Activated naive CD4-positive, alpha-beta T cell (primary cell): ENCODE measurements at places on chromosomes 4 and X.
A peak's percentile ranks its signal among the peaks of the same experiment; 100 is the strongest.

DNA sequence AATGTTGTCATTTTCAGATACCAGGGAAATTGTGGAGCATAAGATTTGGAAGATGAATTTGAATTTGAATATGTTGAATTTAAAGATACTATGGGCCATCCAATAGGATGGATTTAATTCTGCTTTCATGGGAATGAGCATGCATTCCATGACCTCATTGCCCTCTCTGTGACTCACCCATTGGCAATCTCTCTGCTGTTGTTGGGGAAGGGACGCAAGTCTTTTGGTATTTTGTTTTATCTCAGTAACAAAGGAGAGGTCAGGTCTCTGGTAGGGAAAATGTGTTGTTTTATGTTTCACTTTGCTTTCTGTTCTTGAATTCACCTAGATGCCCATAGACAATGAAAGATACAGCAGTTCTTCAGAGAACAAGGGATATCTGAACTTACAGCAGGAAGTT lies 42.1 kb upstream of the MAGEA4 start:
- no peak for DNase-seq

GRCh38 chr4:156568484-156568883 lies 403.1 kb downstream of the PDGFC start:
- no peak for DNase-seq

- DNase-seq, result no peak
These were observed 53.1 kb downstream of the FAM114A1 start for GRCh38 chr4:38920677-38921076.

- no peak for DNase-seq
These were observed 821.0 kb downstream of the C4orf33 start for GRCh38 chr4:129916991-129917390.

GRCh38 chr4:84673475-84674240 lies 90.7 kb downstream of the CDS1 start:
- DNase-seq, result no peak

DNA sequence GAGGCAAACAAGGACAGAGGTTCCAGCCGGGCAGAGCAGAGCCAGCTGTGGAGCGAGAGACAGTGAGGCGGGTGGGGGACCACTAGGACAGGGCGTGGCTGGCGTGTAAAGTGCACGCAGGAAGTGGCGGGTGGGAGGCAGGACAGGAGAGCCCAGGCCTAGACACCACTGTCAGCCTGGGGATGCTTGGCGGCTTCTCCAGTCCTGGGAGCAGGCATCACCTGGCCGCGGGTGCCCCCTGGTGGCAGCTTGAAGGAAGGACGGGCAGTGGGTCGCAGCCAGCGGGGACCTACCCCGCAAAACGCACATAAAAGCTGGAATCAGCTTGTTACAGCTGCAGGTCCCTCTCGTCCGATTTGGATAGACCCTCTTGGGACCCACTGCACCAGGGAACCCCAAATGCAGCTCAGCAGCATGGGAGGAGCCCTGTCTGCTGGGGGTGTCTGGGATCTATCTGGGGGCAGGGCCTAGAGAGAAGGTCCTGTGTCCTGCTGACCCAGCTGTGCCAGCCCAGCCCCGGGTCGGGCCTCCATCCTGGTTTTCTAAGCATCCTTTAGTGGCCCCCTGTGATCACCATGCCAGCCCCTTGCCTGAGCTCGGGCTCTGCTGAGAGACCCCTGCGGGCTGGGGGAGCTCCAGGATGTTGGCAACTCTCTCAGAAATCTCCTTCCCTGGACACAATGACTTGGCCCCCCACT lies 57.7 kb downstream of the WFS1 start:
- DNase-seq, result peak; percentile 42

- no peak for DNase-seq
These were observed 51.5 kb downstream of the SLC9A7 start for GRCh38 chrX:46707274-46707965.

DNA sequence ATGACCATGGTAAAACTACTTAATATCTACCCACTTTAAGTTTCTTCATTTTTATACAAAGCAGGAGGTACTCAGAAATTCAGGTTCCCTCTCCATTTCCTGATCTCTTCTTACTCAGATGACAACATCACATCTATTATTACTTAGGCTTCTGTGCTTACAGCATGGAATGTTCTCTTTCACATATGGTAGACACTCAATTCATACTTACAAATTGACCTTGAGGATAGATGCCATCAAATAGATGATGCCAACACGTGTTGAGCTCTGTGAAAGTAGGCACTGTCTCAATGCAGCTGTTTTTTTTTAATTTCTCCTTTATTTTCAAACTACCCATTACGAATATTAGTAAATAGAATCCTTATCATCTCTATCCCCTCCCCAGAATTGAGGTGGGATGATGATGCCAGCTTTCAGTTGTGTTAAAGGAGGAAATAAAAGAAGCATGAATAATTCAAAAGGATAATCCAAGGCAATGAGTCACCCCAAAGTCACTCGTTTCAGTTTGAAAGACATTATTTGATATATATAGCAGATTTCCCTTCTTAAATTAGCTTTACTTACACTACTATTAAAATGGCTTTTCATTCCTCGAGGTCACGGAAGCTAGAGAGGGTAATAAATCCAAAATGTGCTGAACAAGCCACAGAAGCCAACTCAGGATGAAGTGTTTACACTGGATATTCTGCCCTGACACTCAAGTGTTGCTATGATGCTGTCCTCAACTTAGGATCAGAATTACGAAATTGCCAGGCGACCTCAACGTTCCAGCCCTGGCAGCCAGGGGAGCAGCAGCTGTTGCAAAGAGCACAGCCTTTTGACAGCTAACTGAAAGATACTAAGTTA lies 124.2 kb upstream of the EOLA2 start:
- no peak for DNase-seq

DNA sequence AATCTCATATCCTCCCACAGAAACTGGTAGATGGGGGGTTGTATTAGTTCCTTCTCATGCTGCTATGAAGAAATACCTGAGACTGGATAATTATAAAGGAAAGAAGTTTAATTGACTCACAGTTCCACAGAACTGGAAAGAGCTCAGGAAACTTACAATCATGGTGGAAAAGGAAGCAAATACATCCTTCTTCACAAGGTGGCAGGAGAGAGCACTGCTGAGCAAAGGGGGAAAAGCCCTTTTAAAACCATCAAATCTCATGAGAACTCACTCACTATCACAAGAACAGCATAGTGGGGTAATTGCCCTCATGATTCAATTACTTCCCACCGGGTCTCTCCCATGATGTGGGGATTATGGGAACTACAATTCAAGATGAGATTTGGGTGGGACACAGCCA lies 250.5 kb upstream of the GPRIN3 start:
- DNase-seq, result no peak

GRCh38 chr4:97374526-97374925 lies 768.8 kb downstream of the STPG2 start:
- no peak for DNase-seq

DNA sequence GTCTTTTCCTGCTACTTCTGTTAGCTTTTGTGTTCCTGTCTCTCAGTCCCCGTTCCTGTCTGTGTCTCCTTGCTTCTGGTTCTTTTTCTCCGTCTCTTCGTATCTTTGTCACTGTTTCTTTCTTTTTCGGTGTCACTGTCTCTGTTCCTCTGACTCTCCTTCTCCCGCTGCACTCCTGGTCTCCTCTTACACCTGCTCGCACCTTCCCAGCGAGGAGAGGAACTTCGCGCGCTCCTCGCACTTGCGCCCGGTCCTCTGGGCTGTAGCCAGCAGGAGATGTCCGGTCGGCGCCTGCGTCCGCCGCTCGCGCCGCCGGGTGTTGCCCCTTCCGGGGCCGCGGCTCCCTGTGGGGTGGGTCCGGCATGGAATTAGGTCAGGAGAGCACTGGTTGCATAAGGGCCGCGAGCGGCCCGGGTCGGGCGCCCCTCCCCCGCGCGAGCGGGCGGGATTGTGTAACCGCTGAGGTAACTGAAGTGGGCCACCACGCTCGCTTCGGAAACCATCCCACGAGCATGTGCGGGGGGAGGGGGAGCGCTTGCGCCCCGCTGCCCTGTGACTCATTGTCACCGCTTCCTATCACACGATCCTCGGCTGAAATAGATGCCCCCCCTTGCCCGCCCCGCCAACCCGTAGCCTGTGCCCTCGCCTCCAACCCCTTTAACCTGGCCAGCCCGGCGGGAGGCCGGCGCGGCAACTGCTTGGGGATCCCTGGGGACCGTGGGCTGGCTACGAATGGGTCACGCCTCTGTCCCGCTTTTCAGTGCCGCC lies 1.6 kb downstream of the LONRF3 start:
- peak; percentile 45 for DNase-seq

DNA sequence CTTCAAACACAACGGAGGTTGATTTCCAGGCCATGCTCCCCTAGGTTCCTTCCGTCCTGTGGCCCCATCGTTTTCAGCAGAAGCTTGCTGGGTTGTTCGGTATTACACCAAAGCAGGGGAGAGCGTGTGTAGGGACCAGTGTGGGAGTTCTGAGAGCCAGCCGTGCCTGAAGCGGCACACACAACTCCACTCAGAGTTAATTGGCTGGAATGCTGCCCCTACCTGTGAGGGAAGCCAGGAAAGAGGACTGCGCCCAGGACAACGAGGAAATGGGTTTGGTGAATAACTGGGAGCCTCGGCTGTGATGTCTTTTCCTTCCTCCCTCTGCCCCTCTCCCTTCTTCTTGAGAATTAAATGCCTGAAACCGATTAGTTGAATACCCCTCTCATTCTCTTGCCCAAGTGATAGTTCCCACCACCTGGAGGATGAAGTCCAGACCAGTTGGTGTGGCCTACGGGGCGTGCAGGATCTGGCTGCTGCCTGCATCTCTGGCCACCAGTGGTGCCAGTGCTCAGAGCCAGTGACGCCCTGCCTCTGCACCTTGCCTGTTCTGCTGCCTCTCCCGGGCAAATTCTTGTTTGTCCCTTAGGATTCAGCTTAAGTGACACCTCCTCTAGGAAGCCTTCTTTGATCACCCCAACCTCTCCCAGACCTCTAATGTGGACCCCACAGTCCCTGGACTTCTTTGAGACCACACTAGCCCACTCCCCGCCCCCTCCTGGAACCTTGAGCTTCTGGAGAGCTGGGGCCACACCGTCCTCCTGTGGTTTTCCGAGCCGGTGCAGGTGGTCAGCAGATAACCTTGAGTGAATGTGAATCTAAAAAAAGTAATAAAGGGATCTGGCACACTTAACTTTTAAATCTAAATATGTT lies 33.6 kb downstream of the TBC1D14 start:
- DNase-seq, result no peak

DNA sequence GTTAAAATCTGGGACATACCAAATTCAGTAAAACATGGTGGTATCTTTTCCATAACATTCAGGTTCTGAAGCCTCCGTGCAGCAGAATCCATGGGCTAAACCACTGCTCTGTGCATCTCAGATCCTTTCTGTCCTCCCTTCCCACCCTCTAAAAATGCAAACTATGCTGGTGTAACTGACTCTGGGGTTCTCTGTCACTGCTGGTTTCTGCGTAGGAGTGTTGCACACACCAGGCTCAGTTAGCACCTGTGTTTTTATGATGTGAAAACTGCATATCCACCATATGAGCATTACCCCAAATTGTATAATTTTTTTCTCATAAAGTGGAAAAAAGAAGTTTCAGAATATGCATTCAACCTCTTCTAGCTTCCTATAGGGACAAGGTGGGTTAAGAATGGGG lies 22.4 kb upstream of the IL21 start:
- DNase-seq, result no peak

- DNase-seq, result no peak
These were observed 249.5 kb downstream of the PTTG2 start for GRCh38 chr4:38209654-38210053.

GRCh38 chr4:184473499-184474262 lies 669 bp downstream of the IRF2 start:
- DNase-seq, result peak; percentile 35

- no peak for DNase-seq
These were observed 28.2 kb downstream of the NHS start for GRCh38 chrX:17403189-17403691.

DNA sequence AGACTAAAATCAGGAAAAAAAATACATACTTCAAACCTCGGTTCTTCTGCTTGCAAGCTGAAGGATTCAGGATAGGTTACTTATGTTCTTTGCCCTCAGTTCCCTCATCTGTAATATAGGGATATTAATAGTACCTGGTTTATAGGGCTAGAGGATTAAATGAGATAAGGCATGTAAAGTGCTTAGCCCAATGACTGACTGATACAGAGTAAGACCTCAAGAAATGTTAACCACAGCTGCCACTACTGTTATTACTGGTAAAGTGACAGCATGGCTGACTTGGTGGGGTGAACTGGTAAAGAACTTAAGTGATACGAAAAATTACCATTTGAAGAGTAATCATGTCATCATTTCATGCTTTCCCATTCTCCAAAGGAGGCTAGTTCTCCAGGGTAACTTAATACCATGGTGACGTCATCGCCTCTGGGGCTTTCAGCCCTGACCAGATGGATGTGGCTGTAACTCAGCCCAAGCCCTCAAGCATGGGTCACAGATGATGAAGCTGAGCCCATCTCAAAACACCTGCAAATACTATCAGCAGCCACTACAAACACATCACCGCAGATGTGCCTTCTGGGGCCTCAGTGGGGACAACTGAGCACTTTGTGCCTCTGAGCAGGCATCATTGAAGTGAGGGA lies 44.5 kb upstream of the SCML1 start:
- no peak for DNase-seq

- DNase-seq, result no peak
These were observed 55.3 kb downstream of the RAPGEF2 start for GRCh38 chr4:159158083-159158617.

DNA sequence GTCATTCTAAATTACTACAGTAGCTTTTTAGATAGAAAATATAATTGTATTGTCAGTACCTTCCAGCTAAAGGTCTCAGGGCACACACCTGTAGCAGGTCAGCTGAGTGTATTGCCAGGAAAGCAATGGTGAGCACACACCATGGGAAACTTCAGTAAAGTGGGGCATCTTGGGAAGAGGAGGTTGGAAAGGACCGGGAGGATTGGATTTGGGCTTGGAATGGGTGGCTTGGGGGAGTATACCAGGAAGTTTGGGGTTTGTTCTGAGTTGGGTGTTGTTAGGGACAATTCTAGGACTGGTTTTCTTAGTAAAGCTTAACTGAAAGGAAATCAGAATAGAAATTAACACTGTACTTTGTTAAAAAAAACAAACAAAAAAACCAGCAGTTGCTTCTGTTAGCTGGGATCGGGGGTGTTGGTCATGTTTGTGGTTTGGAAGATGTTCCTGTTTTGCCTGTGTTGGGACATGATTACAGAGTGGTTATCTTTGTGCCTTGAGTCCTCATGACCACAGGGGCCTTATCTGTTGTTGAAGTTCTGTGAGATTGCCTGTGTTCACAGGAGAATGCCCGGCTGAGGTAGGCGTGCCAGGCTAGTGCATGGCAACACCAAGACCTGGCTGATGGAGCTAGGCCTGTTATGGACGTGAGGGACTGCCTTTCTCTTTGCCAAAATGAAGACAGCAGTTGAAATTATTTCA lies 35.1 kb downstream of the PRIMPOL start:
- DNase-seq, result no peak

- DNase-seq, result no peak
These were observed 150.9 kb downstream of the BCOR start for GRCh38 chrX:39946822-39947221.

- DNase-seq, result no peak
These were observed 152.3 kb downstream of the WDFY3 start for GRCh38 chr4:84814094-84814750.

DNA sequence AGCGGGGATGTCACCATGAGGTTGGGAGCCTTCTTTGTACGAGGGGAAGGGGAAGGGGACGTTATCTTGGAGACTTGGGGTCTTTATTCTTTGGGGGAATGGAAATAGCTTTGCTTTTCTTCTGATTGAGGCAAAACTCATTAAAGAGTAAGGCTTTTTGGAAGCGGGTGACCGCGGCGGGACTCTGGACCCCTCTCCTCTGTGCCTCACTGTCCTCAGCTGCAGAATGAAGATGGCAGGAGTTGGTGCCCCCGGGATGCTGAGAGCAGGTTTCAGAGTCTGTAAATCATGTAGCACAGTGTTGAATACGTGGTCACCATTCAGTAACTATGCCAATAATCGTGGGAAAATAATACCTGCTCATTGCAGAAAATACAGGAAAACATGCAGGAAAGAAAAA lies 32.1 kb downstream of the HTT-AS start:
- DNase-seq, result no peak
